ENCODE measurements at places on chromosomes 1 and 21. TPM values are rescaled to one million over a fixed set of nuclear protein-coding genes. Genes with fewer than 3 reads are reported as not detected.

DNA sequence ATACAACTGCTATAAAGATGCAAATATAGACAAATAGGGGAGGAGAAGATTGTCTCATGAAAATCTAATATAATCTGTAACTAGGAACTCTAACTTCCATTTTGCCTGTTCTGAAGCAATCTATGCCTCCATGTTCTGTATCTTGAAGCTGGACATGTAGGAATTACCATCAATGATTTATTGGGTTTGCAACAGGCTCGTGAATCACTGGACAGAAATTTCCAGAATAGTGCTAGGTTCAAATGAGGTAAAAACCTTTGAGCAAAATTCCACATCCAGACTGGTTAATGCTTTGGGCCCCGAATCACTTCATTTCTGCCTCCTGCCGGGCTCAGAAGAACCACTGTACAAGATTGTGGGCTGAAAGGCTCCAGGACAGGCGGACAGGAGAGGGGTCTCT lies 110.7 kb upstream of the CTTNBP2NL start:
- no peaks in the 10 kb centered on the region for H3K4me1 ChIP-seq
- DNase-seq, result no peak
- H3K27me3 ChIP-seq, result peaks cover 11% of the 10 kb centered on the region
- H3K4me3 ChIP-seq, result no peak overlapping the region

DNA sequence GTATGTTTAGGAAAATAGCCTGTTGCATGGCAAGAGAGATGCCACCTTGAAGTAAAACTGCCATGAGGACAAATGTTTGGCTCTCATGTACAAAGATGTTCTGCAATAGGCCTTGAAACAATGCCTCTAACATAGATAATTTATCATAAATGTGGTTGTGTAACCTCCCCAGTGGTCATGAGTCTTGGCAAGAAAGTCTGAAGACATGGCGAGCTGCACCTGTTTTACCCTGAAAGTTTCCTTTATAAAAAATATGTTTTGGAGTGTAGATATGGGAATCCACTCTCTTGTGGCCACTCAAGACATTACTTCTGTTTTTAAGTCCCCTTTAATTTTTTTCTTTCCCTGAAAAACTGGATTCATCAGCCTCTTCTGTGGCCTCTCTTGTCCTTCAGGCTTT lies 2217.1 kb downstream of the NCAM2 start:
- H3K4me3 ChIP-seq, result no peak overlapping the region
- peaks cover 2% of the 10 kb centered on the region for H3K36me3 ChIP-seq
- no peak overlapping the region for H3K27ac ChIP-seq

The PARK7 gene
- 273 TPM for total RNA-seq

- no peak for DNase-seq
- no peaks in the 10 kb centered on the region for H3K27me3 ChIP-seq
- no peak overlapping the region for H3K27ac ChIP-seq
- peaks cover 41% of the 10 kb centered on the region for H3K4me1 ChIP-seq
- peaks cover 10% of the 10 kb centered on the region for H3K36me3 ChIP-seq
- H3K4me3 ChIP-seq, result peak overlapping the region; percentile 42
Observed at GRCh38 chr1:67433837-67434236, 3.6 kb upstream of the SERBP1 start.

- H3K36me3 ChIP-seq, result no peaks in the 10 kb centered on the region
- no peaks in the 10 kb centered on the region for H3K27me3 ChIP-seq
- DNase-seq, result no peak
- no peak overlapping the region for H3K4me3 ChIP-seq
Observed at GRCh38 chr21:34939673-34940331, 109.3 kb downstream of the RUNX1 start.

Measured in activated T-cell treated with anti-CD3 and anti-CD28 coated beads, Interleukin-2, amount 50 U/mL, for 72 hours (primary cell).